ENCODE measurements at places on chromosomes 7 and 10.

- DNase-seq, result no peak
These were observed at the start of gene TRIL for GRCh38 chr7:28958235-28958979. TRIL (minus strand) TSS chr7:28958330; CDS start chr7:28958046, 284 bp downstream.

GRCh38 chr7:25858525-25859411 is 293.2 kb upstream of the NFE2L3 start:
- no peak for DNase-seq

- no peak for DNase-seq
These were observed 10.2 kb upstream of the FRA10AC1 start for GRCh38 chr10:93712593-93712992.

GRCh38 chr10:102555781-102556328 is 52.1 kb downstream of the SUFU start:
- no peak for DNase-seq

GRCh38 chr10:3385487-3385886 is 212.9 kb upstream of the PITRM1 start:
- no peak for DNase-seq

GRCh38 chr10:79351332-79351731 is 4.1 kb downstream of the PPIF start:
- no peak for DNase-seq

DNA sequence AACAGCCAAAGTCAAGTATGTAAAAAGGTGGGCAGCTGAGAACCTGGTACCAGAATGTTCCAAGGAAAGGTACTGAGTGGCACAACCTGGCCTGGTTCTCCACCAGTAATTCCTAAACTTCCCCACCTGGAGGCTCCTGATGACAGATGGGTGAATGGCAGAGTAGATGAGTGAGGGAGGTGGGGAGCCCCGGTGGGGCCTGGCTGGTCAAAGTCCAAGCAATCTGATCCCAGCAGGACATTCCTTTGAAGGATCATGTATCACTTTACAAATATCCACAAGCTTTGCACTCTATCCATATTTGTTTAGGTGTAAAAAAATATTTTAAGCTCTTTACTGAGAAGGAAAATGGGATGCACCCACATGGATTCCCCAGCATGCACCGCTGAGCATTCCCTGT is 250.2 kb downstream of the DPP6 start:
- no peak for DNase-seq

- DNase-seq, result no peak
These were observed 219.3 kb upstream of the PRSS58 start for GRCh38 chr7:142477079-142477651.

- no peak for DNase-seq
These were observed 604.5 kb downstream of the INHBA start for GRCh38 chr7:41098402-41098801.

GRCh38 chr10:122744257-122744656 is 44.6 kb upstream of the C10orf120 start:
- DNase-seq, result no peak

GRCh38 chr7:124751027-124751426 is 14.6 kb downstream of the GPR37 start:
- DNase-seq, result no peak

GRCh38 chr7:138768241-138768640 is 29.6 kb upstream of the TMEM213 start:
- DNase-seq, result no peak

DNA sequence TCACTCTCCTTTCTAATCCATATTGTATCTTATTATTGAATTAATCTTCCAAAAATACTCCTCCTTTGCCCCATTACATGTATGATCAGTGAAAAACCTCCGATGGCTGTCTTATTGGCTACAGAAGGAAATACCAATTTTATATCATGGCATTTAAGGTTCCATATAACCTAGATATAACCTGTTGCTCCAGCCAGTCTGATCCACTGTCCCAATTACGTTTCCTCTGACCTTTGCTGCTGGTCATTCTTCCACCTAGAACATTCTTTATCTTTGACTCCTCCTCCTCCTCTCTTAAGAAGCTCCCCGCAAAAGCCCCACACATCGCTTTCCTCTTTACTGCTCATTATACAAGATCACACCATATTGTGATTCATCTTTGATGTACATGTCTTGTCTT is 161.5 kb downstream of the RNLS start:
- no peak for DNase-seq

DNA sequence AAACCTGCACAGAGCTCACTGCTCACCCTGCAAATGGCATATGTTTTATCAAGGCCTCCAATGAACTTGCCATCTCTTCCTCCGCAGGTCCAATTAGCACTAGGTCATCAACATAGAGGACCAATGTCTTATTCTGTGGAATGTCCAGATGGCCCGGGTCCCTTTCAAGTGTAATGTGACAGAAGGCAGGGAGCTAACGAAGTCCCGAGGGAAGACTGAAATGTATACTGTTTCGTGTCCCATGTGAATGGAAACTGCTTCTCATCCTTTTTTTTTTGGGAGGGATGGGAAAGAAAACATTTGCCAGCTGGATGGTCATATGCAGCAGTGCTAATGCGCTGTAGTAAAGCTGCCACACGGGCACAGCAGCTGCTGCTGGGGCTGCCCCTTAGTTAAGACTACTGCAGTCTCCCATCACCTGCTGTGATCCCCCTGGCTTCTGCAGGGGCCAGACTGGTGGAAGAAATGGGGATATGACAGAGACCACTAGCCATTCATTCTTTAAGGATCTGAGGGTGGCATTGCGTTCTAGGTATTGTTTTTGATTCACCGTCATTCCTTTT is 61.7 kb upstream of the CCNY start:
- DNase-seq, result no peak

- DNase-seq, result no peak
These were observed 290.5 kb downstream of the GFRA1 start for GRCh38 chr10:115982526-115982925.

- no peak for DNase-seq
These were observed 28.1 kb upstream of the JAKMIP3 start for GRCh38 chr10:132037676-132037975.

DNA sequence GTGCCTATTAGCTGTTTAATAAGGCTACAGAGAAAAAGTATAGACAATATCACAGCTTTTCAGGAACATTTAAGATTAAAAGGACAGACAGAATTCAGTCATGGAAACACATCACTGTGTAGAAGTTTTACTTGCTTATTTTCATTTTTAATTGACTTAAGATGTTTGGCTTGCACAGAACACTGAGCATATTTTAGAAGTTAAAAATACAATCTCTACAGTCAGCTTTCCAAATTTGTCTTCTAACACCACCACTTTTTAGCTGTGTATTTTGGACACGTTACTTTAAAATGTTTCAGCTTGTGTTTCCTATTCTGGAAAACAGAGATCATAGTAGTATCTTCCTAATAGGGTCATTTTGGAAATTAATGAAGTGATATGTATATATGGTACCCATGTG is 11.8 kb downstream of the CFAP69 start:
- no peak for DNase-seq
